ENCODE measurements at places on chromosomes 3 and 15. TPM values are rescaled to one million over a fixed set of nuclear protein-coding genes. Genes with fewer than 3 reads are reported as not detected.

ZBED2 gene
- not detected for total RNA-seq

DGKG gene
- total RNA-seq: 5.1 TPM

DNA sequence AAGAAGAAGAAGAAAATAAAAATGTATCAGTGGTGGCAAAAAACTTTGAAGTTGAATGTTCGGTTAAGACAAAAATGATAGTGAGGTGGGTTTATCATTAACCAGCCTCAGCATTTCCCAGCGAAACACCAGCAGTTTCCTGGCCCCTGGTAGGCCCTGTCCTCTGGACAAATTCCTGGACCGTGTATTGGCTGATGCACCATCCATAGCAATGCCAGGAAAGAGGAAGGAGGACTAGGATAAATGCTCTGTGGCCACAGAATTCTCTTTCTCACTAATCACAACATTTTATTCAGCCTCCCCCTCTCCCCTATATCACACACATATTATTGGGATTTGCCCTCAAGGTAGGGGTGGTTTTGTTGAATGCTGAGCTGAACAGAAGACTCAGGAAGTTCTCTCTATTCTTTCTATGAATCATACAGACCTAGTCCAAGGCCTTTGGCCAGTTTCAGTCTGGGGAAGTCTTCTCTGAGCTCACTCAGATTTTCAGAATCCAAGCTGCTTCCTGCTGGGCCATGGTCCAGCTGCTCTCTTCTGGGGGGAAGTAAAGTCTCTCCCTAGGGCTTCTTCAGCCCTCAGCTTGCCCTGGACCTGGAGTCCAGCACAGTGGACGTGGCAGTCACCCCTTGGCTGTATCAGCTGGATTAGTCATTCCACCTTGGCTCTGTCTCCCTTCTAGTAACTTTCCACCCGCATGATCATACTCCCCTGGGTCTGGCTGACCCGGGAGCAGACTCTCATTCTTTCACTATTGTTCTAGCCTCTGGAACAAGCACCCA is 27.6 kb downstream of the SLC28A1 start:
- peak; percentile 87 for DNase-seq
- peak overlapping the region; percentile 11 for H3K27ac ChIP-seq
- no peak overlapping the region for H3K4me3 ChIP-seq
- peaks cover 23% of the 10 kb centered on the region for H3K4me1 ChIP-seq
- no peaks in the 10 kb centered on the region for H3K27me3 ChIP-seq

DNA sequence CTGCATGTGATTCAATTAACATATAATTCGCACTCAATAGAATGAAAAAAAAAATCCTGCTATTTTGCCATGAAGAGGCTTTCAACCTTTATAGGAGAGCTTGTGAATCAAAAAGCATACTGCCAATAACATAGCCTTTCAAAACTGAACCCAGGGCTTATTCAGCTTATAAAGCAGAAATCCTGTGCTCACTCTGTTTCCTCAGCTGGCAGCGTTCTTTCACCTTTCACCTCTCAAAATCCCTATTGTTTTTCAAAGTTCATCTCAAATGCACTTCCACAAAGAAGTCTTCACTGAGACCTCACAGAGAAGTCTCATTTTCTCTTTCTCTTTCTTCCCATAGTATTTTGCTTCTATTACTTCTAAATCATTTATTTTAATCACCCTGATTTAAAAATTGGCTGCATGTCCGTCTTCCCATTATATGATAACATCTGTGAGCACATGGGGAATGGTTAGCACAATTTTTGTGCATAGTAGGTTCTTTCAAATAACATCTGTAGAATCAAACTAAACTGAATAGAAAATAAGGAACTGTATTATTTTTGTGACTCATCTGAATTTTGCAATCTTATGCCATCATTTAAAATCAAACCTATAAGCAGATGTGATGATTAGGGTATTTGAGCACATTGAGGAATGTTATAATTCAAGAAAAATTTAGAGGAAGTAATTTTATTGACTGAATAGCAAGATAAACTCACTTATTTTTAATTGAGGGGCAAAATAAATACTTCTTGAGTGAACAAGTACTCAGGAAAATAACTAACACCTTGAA is 373.4 kb downstream of the NLGN1 start:
- no peak overlapping the region for H3K27ac ChIP-seq
- H3K36me3 ChIP-seq: no peaks in the 10 kb centered on the region
- no peak for DNase-seq
- no peak overlapping the region for H3K4me3 ChIP-seq
- H3K4me1 ChIP-seq: no peaks in the 10 kb centered on the region

GRCh38 chr3:14145670-14146380 is 21.0 kb downstream of the TMEM43 start:
- no peaks in the 10 kb centered on the region for H3K27me3 ChIP-seq
- H3K36me3 ChIP-seq: no peaks in the 10 kb centered on the region
- H3K4me3 ChIP-seq: no peak overlapping the region

GRCh38 chr3:112675349-112675748 is 34.4 kb upstream of the CCDC80 start:
- H3K4me3 ChIP-seq: no peak overlapping the region

DNA sequence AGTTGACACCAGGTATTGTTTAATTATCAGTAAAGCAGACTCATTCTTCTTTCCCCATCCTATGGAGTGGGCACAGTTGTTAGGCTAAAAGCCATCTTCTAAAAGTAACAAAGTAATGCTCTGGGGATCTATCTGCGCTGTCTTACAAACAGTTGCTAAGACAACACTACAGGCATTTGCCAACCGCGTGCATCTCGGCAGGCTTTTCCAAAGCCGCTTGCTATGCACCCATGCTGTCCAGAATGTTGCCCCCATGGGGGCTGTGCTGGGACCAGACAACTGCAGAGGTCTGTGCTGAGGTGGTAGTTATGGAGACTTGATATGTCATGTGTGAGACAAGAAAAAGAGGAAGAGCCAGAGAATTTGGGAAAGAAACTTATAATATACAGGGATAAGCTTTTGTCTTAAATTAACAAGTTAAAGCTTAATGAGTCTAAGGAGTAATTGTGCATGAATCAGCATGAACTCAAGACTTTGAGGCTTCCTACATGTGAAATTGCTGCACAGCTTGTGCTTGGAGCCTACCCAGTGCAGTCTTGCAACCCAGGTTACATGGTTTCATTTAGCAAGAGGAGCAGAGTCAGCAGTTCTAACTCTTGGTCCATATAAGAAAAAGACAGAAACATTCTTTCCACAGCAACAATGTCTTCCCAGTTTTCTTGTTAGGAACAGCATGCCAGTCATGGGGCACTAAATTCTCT is 38.9 kb upstream of the DCLK3 start:
- no peaks in the 10 kb centered on the region for H3K27me3 ChIP-seq
- H3K27ac ChIP-seq: no peak overlapping the region
- H3K4me3 ChIP-seq: no peak overlapping the region
- no peaks in the 10 kb centered on the region for H3K4me1 ChIP-seq
- DNase-seq: no peak

- no peaks in the 10 kb centered on the region for H3K36me3 ChIP-seq
- no peaks in the 10 kb centered on the region for H3K27me3 ChIP-seq
- no peaks in the 10 kb centered on the region for H3K4me1 ChIP-seq
- no peak overlapping the region for H3K4me3 ChIP-seq
- H3K27ac ChIP-seq: no peak overlapping the region
- no peak for DNase-seq
These were observed 267.3 kb upstream of the SLITRK3 start for GRCh38 chr3:165463531-165463930.

DNA sequence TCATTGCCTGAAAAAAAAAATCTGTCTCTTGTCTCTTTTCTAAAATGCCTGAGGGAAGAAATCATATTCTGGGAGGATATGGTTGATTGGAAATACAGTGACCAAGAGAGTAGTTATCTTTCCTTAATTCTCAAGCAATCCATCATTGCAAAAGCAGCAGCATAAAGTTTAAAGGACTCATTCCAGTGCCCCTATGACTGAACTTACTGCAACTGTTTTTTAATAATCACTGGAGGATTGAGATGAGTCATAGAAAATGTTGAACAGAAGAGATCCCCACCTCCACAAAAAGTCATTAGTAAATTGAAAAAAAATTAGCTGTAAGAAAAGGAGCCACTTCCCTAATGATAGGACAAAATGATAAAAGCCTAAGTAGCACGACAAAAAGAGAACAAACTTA is 121.5 kb downstream of the SLC9A9 start:
- no peak for DNase-seq
- H3K4me3 ChIP-seq: no peak overlapping the region
- no peak overlapping the region for H3K27ac ChIP-seq
- H3K36me3 ChIP-seq: no peaks in the 10 kb centered on the region
- H3K27me3 ChIP-seq: no peaks in the 10 kb centered on the region

DNA sequence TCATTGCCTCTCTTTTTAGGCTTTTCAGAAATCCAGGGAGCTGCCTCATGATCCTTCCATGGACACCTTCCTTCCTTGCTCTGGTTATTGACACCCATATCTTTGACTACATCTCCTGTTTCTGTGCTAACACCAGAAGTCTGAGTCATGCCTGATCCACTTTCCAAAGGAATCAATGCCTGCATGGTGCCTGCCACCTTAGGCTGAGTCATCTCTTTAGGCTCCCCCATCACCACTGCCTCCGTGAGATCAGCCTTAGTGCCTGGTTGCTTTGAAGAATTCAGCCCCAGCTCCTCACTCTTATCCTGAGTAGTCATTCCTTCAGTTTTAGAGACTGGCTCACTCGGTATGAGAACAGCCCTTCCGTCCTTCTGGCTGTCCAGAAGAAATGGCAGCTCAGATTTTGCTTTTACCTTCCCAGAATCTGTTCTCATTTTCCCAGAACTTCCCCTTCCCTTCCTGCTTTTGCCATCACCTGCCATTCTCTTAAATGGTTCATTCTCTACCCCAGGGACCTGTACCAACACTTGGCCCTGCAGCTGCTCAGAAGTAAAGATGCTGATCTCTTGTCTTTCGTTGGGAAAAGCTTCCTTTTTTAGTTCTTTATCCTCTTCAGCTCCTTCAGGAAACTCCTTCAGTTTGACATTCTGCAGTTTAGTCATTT is 105.3 kb downstream of the MAP4 start:
- no peak overlapping the region for H3K27ac ChIP-seq
- no peak overlapping the region for H3K4me3 ChIP-seq
- H3K4me1 ChIP-seq: no peaks in the 10 kb centered on the region
- no peaks in the 10 kb centered on the region for H3K27me3 ChIP-seq
- DNase-seq: no peak

GRCh38 chr3:71628522-71628921 is 45.0 kb upstream of the FOXP1 start:
- DNase-seq: no peak
- H3K4me1 ChIP-seq: no peaks in the 10 kb centered on the region
- H3K4me3 ChIP-seq: no peak overlapping the region
- H3K27me3 ChIP-seq: no peaks in the 10 kb centered on the region
- no peaks in the 10 kb centered on the region for H3K36me3 ChIP-seq
- H3K27ac ChIP-seq: no peak overlapping the region

DNA sequence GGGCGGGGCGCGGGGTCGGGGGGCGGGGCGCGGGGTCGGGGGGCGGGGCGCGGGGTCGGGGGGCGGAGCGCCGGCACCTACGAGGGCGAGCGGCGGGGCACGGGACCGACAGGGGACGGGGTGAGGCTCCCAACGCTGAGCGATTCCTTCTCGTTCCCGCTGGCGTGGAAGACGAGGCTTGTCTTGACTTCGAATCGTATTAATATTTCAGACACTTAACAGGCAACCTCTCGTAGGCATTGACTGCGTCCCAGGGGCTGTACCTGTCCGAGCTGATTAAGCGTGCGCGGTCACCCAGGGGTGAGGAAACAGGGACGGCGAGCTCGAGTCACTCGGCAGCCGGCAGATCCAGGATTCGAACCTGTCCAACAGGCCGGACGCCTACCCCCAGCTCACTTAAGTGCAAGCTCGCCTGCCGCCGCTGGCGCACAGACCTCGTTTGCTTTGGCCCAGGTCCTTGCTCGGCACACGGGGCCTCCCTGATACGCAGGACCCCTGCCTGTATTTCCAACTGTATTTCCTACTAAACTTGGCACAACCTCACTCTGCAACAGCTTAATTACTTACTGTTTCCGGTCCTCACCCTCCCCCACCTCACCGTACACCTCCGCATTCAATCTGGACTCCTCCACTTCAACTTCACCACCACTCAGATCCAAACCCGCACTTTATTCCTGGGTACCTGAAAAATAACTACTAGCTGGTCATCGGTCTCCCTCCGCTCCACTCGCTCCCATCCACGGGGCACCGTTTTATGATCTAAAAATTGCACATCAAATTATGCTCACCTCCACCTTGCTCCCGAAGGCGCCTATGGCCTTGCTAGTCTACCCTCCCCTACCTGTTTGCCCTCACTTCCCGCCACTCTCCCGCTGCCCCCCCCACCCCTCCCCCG is 722 bp upstream of the ZXDC start:
- peak overlapping the region; percentile 42 for H3K4me3 ChIP-seq
- peaks cover 23% of the 10 kb centered on the region for H3K4me1 ChIP-seq
- no peaks in the 10 kb centered on the region for H3K36me3 ChIP-seq
- no peaks in the 10 kb centered on the region for H3K27me3 ChIP-seq
- peak overlapping the region; percentile 65 for H3K27ac ChIP-seq
- no peak for DNase-seq

- H3K36me3 ChIP-seq: no peaks in the 10 kb centered on the region
- H3K27me3 ChIP-seq: no peaks in the 10 kb centered on the region
- H3K27ac ChIP-seq: no peak overlapping the region
- no peak for DNase-seq
These were observed 13.2 kb downstream of the INO80 start for GRCh38 chr15:41102854-41103253.

Measured in ovary (tissue), 10 donors.